Esophagus squamous epithelium (tissue), 5 donors: ENCODE measurements at places on chromosomes 2 and 18.

DNA sequence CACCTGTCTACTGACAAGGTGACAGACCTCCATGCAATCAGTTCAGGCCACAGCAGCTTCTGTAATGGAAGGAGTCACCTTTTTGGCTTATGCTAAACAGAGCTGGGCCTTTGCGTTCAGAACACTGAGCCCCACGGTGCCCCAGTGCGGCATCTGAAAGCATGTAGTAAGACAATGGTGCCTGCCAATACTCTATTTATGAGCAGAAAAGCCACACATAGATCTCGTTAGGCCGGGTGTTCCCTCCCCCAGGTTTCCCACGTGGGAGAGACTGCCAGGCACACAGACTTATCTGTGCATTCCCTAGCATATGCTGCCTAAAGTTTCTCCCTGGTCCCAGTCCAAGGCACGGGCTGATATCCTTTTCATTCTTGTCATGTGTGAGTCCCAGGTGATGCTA lies 150.9 kb downstream of the ACTR3 start:
- DNase-seq: no peak

GRCh38 chr2:26298638-26299393 lies 47.1 kb upstream of the SELENOI start:
- no peak for DNase-seq

DNA sequence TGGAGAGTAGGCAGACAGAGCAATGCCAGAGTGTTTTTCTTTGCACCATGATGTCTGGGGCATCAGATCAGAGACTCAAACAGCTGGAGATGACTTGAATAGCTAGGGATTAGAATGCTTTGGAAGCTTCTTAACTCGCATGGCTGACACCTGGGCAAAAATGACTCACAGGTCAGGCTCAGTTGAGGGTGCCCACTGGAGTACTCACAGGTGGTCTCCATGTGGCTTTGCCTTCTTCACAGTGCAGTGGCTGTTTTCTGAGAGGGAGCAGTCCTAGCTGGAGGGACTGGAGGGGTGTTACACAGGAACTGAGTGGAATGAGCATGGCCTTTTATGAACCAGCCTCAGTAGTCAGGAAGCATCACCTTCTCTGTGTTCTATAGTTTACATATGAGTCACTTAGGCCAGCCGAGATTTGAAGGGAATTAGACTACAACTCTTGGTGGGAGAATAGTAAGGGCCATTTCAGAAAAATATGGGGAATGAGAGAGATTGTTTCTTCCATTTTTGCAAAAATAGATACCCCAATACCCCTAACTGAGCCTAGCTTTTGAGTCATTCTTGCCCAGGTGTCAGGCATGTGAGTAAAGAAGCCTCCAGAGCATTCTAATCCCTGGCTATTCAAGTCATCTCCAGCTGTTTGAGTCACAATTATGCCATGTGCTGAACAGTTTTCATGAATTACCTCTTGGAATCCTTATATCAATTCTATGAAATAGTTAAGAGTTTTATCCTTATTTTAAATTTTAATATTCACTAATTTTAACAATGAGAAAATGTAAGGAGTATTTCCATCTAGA lies 7.1 kb upstream of the PPP1R1C start:
- no peak for DNase-seq

DNA sequence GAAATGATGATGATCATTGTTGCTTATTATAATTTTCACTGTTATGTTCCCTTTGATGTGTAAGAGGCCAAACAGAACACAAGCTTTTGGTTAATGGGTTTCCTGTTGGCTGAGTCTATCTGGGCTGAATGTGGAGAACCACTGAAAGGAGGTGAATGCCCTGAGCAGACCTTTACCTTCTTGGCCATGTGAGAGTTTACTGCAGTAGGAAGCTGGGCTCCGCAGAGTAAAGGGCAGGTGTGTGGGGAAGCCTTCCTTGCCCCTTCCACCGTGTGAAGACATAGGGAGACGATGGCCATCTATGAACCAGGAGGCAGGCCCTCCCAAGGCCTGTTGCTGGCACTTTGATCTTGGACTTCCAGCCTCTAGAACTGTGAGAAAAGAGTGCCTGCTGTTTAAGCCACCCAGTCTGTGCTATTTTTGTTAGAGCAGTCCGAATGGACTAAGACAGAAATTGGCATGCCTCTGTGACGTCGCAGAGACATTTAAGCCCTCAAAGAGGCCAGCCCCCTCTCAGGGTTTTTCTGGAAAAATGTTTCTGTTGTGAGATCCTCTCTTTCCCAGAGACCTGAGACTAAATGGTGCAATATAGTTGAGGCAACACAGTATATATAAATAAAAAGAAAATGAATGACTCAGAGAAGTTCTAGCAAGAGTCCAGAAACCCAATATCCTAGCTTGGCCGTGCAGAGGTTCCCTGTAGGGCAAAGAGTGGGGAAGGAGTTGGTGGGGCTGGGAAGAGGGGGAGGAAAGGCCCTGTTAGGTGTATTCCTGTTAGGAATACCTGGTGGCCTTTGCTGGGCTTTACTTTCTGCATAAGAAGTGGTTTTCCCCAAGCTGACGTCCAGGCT lies 121.9 kb upstream of the LGALSL start:
- DNase-seq: no peak

GRCh38 chr2:173571887-173572680 lies 217.4 kb downstream of the CDCA7 start:
- no peak for DNase-seq

- no peak for DNase-seq
Observed at GRCh38 chr2:54725343-54726099, 2.1 kb downstream of the EML6 start.

DNA sequence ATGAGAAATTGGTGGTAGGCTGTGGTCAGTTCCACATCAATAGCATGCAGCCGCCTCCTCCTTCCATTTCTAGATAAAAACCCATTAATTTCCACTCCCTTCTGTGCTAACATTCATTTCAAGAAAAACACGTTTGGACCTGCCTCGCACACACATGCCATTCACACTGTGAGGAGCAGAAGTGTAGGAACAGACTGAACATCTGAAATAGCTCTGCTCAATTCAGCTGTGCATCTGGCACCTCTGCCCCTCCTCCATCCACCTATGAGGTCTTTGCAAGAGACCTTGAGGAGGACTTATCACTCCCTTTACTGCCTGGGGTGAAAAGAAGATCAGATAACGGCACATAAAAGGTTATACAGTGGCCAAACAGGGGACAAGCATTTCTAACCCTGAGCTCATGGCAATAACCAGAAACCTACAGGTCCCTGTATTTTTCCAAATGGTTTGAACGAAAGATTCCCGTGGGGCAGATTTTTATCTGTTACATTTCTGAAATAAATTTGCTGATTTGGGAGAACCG lies 30.8 kb upstream of the LRP2 start:
- no peak for DNase-seq

- no peak for DNase-seq
Observed at GRCh38 chr18:35426786-35427185, 49.6 kb upstream of the ZNF396 start.

DNA sequence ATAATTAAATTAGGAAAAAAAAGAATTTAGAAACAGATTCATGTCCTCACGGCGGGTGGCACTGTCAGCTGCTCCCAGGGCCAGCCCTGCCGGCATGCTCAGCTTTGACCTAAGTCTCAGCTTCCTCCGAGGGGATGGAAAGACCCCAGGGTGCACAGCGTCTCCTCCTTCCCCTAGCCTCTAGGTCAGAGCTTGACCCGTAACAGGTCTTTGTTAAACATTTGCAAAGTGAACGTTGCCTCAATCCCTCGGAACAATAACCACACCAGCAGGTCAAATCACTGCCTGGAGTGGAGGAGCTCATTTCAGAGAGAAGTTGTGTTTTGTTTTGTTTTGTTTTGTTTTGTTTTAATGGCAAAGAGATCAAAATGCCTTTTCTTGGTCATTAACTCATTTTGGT lies 171.3 kb downstream of the TMEM18 start:
- DNase-seq: no peak

DNA sequence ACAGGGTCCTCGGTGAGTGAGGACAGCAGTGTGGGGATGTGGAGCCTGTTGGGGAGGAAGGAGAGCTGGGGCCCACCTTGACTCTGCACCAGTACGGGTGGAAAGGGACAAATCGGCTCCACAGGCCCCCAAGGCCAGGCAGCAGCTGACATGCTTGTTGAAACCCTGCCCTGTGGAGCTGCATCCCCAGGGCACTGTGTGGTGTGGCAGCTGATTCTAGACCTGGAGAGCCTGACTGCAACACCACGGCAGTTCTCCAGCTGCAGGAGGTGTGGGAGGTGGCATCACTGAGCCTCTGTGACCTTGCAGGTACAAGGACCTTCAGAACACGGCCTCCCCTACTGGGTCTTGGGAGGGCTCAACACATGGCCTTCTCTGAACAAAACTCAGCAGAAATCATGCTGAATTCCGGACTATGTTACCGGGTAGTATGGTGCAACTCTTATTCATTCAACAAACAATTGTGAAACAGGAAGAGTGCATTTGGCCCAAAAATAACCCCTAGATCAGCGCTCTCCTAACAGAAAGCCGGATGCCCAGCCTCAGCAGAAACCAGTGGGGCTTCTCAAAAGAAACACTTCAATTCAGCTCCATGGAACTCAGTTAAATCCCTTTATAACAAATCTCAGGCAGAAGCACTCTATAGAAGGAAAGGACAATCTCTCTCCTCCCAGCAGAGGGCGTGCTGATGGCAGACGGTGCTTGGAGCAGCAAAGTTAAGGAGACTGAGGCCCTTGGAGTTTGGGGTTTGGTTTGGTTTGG lies 104.4 kb upstream of the SALL3 start:
- DNase-seq: no peak

DNA sequence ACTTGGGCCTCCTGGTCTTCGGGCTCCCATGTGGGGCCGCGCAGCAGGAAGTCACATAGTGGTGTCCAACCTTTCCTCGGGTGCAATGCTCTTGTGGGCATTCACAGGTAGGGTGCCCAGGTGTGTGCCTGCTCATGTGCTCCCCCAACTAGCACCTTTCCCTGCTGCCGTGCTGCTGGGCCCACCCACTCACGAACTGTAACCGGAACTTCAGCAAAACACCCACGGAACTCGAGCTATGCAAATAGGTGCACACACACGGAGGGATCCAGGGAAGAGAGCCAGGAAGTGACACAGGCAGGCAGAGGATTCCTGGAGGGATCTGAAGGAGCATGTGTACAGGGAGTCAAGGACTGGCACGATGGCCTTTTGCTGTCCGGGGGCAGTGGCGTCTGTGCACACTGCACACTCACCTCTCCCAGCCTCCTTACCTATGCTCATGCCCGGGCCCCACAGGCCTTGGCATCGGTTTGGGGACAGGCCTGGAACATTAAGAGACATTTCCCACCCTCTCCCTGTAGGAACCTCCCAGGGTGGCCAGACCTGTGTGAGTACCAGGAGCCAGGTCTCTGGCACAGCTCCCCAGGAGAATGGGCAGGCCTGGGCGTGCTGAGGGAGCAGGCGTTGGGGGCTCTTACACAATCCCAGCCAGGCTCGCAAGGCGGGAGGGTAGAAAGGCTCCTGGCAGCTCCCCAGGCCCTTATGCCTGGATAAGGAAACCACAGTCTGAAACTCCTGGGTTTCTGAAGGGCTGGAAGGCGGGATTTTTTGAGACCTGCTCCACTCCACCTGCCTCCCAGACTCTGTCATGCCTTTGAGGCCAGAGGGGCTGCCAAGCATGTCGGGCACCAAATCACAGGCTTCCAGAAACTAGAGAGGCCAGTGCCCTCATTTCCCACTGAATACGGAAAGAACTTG lies 6.6 kb upstream of the PTMA start:
- DNase-seq: no peak

DNA sequence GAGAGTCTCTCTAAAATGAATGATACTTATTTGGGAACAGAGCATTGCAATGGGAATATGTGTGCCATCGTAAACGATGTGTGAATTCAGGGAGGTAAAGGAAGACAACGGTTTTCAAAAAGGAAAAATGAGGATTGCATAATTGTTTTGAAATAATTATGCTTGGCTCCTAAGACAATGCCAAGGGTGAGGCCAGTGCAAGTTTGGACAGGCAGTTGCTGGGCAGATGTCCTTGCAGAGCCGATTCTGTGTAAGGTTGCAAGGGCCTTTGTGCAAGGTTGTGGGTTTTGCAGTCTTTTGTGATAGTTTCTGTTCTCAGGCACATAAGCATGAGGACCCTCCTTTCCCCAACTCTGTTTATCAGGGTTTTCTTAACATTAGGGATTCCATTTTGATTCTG lies 70.0 kb upstream of the ZNF236 start:
- DNase-seq: no peak

DNA sequence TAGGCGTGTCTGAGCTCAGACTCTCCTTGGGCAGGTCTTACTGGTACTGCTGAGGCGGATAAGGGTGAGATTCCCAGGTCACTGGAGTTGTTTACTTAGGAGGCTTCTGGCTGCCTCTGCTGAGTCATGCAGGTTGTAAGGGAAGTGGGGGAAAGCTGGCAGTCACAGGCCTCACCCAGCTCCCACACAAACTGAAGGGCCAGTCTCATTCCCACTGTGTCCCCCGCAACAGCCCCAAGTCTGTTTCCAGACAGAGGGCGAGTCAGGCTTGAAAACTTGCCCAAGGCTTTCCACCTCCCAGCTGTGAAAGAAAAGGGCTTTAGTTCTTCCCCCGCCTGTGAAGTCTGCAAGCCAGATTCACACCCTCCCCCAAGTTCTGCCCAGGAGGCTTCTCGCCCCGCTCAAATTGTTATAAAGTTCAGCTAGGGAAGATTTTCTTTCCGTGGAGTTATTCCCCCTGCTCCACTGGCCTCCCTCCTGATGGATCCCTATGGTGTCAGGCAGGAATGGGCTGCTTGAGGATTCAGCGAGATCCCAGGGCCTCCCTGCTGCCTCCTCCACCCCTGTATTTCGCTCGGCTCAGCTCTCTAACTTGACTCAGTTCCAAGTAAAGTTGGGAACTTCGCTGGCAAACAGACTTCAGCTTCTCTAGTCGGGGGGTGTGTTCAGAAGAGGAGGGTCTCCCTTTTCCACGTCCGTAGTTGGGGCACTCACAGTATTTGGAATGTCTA lies 248.6 kb downstream of the NR4A2 start:
- no peak for DNase-seq
